Activated CD4-positive, CD25-positive, alpha-beta regulatory T cell treated with anti-CD3 and anti-CD28 coated beads, Interleukin-2, amount 50 U/mL, for 16 hours (primary cell): ENCODE measurements at places on chromosomes 5 and 9.

- no peak for DNase-seq
These were observed 122.5 kb upstream of the CPEB4 start for GRCh38 chr5:173765661-173766060.

DNA sequence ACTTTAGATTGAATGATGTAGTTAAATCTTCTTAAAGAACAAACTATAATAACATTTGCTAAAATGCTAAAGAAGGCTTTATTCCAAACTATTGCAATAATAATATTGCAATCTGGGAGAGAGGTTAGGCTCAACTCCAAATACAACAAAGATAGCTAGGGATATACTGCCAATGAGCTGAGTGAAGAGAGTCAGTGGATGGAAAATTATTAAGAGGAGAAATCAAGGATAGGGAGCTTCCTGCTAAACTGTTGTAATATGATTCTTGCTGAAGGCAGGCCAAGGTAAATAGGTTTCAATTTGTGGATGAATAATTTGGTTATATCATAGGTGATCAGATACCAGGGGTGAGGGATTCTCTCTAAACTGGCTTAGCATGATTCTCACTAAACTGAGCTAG lies 1651.5 kb downstream of the EFNA5 start:
- DNase-seq = no peak

DNA sequence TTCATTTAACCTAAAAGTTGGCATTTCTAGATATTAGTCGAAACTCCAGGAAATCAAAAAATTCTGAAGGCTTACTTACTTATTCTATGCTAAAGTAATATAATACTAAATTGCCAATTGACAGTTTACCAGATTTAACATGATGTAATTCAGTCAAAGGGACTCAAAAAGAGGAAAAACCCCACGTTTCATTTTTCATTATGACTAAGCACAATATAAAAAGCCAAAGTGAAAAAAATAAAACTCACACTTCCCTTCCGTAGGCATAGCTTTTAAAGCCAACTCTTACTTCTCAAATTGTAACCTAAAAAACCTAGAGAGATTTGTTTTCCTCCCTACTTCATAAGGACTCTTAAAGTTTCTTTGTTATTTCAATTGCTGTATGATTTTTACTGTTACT lies 146.6 kb downstream of the RAPGEF6 start:
- DNase-seq = no peak

DNA sequence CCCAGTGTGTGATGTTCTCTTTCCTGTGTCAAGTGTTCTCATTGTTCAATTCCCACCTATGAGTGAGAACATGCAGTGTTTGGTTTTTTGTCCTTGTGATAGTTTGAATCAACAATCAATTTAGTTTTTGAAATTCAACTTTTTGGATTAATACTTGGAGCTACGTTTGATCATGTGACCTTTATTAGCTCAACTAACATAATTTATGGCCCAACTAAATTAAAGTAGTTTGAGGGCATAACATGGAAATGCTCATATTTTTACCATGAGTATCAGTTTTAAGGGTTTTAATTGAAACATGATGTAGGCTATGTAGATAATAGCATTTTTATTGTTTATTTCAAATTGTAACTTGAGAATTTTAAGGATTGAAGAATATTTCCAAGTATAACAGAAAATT lies 168.0 kb downstream of the CCDC171 start:
- no peak for DNase-seq
